ENCODE measurements at places on chromosomes 12 and 14.

GRCh38 chr12:121590476-121591143 is 9.8 kb upstream of the KDM2B start:
- no peak for DNase-seq

GRCh38 chr12:52956987-52957386 is 8.1 kb downstream of the KRT18 start:
- no peak for DNase-seq

- peak; percentile 72 for DNase-seq
Measured at GRCh38 chr14:104687601-104688504, 1.6 kb upstream of the INF2 start.

- no peak for DNase-seq
Measured at GRCh38 chr12:76144245-76144549, 59.7 kb upstream of the NAP1L1 start.

DNA sequence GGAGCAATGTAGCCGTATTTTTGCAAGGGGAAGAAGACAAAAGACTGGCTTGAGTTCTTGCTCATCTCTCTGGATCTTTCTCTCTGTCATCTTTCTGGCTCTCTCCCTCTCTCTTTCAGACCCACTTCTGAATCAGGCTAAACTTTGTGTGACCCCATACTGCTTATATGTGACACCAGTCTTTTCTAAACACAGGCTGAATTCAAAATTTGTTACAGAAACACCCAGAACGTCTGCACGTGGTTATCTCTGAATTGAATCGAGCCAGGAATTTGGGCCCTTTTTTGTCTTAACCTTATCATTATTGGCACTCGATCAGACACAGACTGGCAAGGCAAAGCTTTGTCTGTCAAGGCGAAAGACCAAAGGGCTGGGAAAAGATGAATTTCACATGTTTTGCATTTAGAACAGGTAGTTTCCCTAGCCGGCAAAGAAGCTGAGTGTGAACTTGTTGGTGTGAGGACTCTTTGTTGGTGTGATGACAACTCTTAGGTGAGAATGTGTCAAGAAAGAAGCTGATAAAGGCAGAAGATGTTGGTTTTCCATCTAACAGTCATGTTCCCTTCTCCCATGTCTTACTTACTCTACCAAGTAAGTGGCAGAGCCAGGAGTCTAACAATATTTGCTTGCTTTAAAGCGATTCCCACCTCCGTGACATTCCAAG is 150.2 kb upstream of the RFLNA start:
- no peak for DNase-seq

GRCh38 chr14:54457609-54457996 is 16.4 kb upstream of the CNIH1 start:
- no peak for DNase-seq

DNA sequence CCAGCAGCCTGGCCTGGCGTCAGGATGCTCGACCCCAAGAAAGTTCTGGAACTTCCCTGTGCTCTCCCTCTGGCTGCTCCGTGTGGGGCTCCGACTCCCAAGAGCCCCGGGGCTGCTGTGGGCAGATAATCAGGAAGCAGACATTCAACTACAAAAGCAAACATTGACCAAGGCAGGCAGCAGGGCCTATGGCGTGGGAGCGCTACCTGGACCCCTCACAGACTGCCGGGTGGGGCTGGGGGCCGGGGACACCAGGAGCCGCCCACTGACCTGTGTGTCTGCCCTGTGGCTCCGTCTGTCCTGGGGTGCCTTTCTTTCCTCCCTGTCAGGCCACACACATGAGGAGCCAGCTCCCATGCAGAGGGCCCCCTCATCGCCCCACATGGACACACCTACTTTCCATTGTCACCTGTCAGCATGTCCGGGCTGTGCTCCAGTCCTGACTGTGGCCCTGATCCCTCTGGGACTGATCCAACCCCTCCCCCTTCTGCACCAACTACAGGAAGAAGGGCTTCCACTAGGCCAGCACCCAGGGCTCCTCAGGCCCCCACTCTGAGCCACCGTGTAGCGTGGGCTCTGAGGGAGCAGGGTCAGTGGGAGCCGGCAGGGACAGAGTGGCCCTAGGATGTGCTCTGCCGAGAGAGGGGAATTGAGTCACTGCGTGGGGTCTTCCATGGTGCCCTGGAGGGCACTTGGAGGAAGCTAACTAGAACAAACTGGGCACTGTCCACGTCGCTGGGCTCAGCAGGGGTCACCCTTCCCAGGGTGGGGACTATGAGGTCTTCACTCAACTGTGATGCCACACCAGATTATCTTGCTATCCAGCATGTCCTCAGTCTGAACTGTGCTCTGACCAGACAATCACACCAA is 215.4 kb upstream of the C14orf180 start:
- DNase-seq: no peak

- no peak for DNase-seq
Measured at GRCh38 chr12:25625146-25625545, 72.1 kb upstream of the LMNTD1 start.

DNA sequence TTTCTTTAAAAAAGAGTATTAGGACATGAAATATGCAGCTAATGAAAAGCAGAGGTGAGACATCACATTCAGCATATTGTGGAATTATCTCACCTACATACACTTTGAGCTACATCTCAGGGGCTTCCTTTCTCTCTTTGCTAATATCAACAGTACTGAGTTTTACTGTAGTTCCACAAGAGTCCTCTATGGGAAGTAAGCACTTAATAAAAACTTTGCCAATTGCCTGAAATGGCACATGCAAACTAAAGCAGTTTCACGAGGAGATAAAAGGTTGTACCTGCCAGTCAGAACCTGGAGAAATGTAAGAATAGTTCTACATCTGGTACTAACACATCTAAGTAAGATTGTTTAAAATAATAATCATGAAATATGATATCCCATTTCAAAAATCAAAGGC is 73.5 kb upstream of the GPHB5 start:
- no peak for DNase-seq

DNA sequence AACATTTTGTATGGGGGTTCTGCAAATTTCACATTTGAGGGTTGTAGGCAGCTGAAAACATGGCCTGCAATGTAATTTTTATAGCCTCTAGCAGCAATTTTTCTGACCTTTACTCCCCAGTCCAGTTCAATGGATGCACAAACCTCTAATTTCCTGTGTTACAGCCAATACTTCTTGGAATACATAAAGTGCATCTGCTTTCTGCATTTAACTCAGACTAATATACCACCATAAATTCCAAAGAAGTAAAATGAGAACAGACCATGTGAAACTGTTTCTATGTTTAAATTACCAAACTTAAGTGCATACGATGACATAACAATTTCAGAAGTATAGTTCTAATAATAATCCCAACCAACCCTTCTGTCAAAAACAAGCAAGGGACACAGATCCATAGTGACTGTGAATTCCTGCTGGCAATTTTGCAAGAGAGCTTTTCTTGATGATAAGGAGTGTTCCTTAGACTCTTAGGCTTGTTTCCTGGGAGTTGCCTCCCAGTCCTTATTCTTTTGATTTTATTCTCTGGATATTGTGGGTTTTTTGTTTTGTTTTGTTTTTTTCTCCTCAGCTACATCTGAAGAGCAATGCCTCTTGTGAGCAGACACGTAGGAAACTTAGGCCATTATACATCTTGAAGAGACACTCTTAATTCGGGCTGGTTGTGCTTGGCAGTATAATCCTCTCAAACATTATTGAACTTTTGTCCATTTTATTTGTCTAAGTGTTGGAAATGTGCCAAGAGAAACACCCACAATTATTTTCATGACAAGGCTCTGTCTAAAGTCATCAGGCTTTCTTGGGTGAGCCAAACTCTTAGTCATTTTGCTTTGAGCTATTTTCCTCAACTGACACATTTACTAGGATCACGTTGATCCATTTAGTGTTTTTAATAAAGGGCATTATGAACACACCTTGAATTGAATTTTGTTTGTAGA is 51.3 kb upstream of the RERGL start:
- DNase-seq: no peak

- no peak for DNase-seq
Measured at GRCh38 chr14:59425322-59425935, 39.8 kb downstream of the GPR135 start.

Measured in hematopoietic multipotent progenitor cell treated with erythropoietin and hydrocortisone succinate and interleukin-3 and kit ligand, for 17 days (in vitro differentiated cells).